CD8-positive, alpha-beta memory T cell (primary cell): ENCODE measurements at places on chromosomes 5 and 9. TPM values are rescaled to one million over a fixed set of nuclear protein-coding genes. Genes with fewer than 3 reads are reported as not detected.

DNA sequence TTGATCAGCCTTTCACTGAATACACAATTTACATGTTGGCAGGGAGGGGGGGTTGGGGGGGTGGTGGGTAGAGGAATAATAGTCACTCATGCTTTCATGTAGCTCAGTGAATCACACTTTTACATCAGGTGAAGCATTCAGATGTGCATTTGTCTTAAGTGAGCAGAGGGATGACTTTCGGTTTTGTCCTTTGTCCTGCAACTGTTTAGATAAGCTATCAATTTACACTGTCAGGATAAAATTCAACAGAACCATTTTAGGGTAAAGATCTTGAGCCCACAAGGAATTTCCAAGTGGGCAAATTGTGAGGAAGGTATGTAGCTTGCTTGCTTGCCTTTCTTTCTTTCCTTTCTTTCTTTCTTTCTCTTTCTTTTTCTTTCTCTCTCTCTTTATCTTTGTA, 576.2 kb downstream of the MTRR start:
- no peaks in the 10 kb centered on the region for H3K27me3 ChIP-seq
- DNase-seq = no peak
- no peaks in the 10 kb centered on the region for H3K36me3 ChIP-seq
- H3K27ac ChIP-seq = no peak overlapping the region

DNA sequence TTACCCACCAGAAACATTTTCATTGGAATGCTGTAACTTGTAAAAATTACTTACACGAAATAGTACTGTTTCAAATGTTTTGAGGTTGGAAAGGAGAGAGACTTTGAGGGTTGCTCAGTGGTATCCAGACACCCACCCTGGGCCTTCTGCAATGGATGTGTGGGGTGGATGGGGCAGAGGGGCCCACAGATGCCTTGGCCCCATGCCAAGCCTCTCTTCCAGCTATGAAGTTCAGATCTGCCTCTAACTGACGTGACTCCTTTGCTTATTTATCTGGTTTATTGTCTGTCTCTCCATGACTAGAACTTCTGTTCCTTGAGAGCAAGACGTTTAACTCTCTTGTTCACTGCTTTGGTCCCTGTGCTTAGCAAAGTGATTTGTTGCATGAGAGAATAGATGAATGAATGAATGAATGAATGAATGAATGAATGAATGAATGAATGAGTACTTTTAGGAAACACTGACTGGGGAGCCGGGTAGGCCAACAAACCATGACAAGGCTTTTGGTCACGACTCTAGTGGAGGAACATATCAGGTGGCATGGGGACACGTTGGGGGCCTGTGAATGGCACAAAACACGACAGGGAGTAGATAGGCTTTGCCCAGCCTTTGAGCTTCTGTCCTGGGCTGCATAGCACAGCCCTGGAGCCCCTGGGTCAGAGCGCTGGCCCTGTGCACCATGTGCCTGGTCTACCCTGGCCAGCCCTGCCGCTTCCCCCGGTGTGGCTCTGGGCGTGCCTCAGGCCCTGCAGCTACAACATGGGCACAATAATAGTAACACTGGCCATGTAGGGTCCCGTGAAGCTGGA, 31.8 kb downstream of the AK8 start:
- H3K4me3 ChIP-seq = no peak overlapping the region
- DNase-seq = no peak
- H3K36me3 ChIP-seq = no peaks in the 10 kb centered on the region
- H3K4me1 ChIP-seq = no peaks in the 10 kb centered on the region
- no peaks in the 10 kb centered on the region for H3K27me3 ChIP-seq

GRCh38 chr5:117881426-117882230, 1106.7 kb downstream of the DTWD2 start:
- H3K27me3 ChIP-seq = no peaks in the 10 kb centered on the region
- no peak overlapping the region for H3K27ac ChIP-seq
- no peak for DNase-seq
- H3K36me3 ChIP-seq = no peaks in the 10 kb centered on the region
- H3K4me1 ChIP-seq = no peaks in the 10 kb centered on the region

- no peak for DNase-seq
- H3K4me1 ChIP-seq = no peaks in the 10 kb centered on the region
- H3K27me3 ChIP-seq = no peaks in the 10 kb centered on the region
- H3K27ac ChIP-seq = no peak overlapping the region
- no peaks in the 10 kb centered on the region for H3K36me3 ChIP-seq
These were observed 45.0 kb downstream of the COL23A1 start for GRCh38 chr5:178545176-178545575.

GRCh38 chr5:139772089-139772791, 23.4 kb upstream of the PSD2 start:
- H3K27ac ChIP-seq = no peak overlapping the region
- peaks cover 4% of the 10 kb centered on the region for H3K4me1 ChIP-seq
- no peak overlapping the region for H3K4me3 ChIP-seq
- H3K27me3 ChIP-seq = no peaks in the 10 kb centered on the region
- no peak for DNase-seq
- no peaks in the 10 kb centered on the region for H3K36me3 ChIP-seq

- no peak overlapping the region for H3K27ac ChIP-seq
- no peak overlapping the region for H3K4me3 ChIP-seq
- no peaks in the 10 kb centered on the region for H3K27me3 ChIP-seq
- DNase-seq = no peak
- peaks cover 60% of the 10 kb centered on the region for H3K4me1 ChIP-seq
- peaks cover 74% of the 10 kb centered on the region for H3K36me3 ChIP-seq
These were observed 10.4 kb upstream of the DPM2 start for GRCh38 chr9:127947841-127948710.

DNA sequence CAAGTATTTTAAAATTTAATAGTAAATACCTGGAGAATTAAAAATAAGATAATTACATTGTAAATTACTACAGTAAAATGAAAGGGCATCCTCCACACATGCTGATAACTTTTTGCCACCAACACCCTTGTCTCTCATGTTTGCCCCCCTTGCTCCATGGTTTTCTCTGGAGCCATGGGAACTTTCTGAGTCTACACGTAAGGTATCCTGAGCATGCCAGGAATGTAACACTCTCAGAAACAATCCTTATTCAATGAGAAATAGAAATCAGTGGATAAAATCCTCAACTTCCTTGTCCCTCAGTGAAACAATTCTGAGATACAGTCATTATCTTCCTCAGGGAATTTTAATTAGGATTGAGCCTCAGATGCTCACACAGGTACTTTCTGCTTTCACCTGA, 108.9 kb downstream of the IZUMO3 start:
- no peaks in the 10 kb centered on the region for H3K4me1 ChIP-seq
- H3K36me3 ChIP-seq = no peaks in the 10 kb centered on the region
- no peak overlapping the region for H3K27ac ChIP-seq
- DNase-seq = no peak

DNA sequence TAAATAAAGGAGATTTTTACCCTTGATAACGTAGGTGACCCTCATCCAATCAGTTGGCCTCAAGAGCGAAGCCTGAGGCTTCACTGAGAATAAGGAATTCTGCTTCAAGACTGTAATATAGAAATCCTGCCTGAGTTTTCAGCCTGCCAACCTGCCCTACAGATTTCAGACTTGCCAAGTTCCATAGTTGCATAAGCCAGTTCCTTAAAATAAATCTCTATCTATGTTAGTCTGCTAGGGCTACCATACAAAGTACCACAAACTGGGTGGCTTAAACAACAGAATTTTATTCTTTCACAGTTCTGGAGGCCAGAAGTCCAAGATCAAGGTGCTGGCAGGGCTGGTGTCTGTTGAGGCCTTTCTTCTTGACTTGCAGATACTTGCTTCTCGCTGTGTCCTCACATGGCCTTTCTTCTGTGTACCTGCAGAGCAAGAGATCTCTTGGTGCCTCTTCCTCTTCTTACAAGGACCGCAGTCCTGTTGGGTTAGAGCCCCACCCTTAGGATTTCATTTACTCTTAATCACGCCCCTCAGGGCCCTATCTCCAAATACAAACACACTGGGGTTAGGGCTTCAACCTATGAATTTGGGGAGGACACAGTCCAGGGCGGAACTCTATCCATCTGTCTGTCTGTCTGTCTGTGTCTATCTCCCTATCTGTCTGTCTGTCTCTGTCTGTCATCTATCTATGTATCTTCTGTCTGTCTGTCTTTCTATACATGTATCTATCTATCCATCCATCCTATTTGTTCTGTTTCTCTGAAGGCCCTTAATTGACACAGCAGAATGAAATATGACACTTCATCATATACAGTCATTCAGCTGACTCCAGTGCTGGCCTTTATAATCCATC, 17.0 kb upstream of the CMBL start:
- no peaks in the 10 kb centered on the region for H3K36me3 ChIP-seq
- no peak for DNase-seq
- H3K27ac ChIP-seq = no peak overlapping the region
- no peaks in the 10 kb centered on the region for H3K27me3 ChIP-seq
- H3K4me3 ChIP-seq = no peak overlapping the region

DNA sequence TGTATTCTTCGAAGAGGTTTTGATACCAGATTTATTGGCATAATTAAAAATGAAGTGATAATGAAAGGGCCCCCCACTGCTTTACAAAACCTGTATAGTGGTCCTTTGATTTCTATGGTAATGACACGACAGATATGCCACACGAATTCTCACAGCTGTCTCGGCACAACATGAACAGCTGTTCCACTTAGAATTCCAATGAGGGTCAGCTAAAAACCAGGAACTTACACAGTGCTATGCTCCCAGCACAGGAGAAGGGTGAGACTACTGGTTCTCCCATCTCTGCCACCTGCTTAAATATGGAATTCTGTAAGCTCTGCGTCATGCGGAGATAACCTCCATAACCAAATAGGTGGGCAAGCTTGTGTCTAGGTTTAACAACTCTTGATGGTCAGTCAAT, 183.0 kb upstream of the EFNA5 start:
- no peaks in the 10 kb centered on the region for H3K36me3 ChIP-seq
- DNase-seq = no peak
- no peaks in the 10 kb centered on the region for H3K4me1 ChIP-seq
- no peaks in the 10 kb centered on the region for H3K27me3 ChIP-seq

DNA sequence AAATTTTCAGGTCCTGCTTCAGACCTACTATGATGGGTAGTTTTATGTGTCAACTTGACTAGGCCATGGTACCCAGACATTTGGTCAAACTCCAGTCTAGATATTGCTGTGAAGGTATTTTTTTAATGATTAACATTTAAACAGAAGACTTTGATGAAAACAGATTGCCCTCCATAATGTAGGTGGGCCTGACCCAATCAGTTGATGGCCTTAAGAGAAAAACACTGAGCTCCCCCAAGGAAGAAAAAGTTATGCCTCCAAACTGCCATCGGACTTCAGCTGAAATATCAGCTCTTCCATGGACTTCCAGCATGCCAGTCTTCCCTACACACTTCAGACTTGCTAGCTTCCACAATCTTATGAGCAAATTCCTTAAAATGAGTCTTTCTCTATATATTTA, 67.3 kb upstream of the TYRP1 start:
- H3K27ac ChIP-seq = no peak overlapping the region
- DNase-seq = no peak
- H3K4me1 ChIP-seq = no peaks in the 10 kb centered on the region
- no peaks in the 10 kb centered on the region for H3K36me3 ChIP-seq
- H3K27me3 ChIP-seq = no peaks in the 10 kb centered on the region
- H3K4me3 ChIP-seq = no peak overlapping the region

DNA sequence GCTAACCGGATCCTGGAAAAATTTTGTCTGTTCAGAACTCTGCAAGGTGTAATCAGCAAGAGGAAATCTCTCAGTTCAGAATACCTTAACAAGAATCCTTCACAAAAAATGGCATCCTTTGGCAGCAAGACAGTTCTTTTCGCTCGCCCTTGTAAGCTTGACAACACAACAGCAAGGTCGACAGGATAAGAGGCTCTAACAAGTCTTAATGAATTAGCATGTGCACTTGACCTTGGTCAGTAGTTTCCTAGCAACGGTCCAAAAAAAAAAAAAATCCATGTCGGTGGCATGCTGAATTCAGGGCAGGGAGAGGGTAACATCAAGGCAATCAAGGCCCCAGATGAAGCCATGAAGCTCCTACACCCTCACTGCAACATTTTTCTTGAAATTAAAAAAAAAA, 172.8 kb downstream of the APBA1 start:
- no peak overlapping the region for H3K4me3 ChIP-seq
- H3K27ac ChIP-seq = no peak overlapping the region
- H3K4me1 ChIP-seq = no peaks in the 10 kb centered on the region
- no peaks in the 10 kb centered on the region for H3K36me3 ChIP-seq

- no peaks in the 10 kb centered on the region for H3K36me3 ChIP-seq
- no peak overlapping the region for H3K27ac ChIP-seq
- no peak for DNase-seq
- H3K4me3 ChIP-seq = no peak overlapping the region
- peaks cover 4% of the 10 kb centered on the region for H3K4me1 ChIP-seq
These were observed 300.8 kb upstream of the MSX2 start for GRCh38 chr5:174423558-174423957.

DNA sequence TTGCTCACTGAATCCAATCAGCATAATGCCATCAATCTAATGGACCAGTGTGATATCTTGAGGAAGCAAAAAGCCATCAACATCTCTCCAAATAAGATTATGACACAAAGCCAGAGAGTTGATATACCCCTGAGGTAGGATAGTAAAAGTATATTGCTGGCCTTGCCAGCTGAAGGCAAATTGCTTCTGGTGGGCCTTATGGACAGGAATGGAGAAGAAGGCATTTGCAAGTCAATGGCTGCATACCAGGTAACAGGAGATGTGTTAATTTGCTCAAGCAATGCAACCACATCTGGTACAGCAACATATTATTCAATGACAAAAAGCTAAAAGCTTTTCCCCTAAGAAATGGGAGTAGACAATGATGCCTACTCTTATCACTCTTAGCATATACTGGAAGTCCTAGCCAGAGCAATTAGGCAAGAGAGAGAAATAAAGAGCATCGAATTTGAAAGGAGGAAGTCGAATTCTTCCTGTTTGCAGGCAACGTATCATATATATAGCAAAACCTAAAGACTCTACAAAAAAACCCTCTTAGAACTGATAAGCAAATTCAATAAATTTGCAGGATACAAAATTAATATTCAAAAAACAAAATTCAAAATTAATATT, 216.1 kb upstream of the RASA1 start:
- no peak overlapping the region for H3K4me3 ChIP-seq
- no peaks in the 10 kb centered on the region for H3K36me3 ChIP-seq
- no peaks in the 10 kb centered on the region for H3K27me3 ChIP-seq
- no peak for DNase-seq
- no peak overlapping the region for H3K27ac ChIP-seq

TMC1 gene
- not detected for total RNA-seq

VAV2 gene
- 7.6 TPM for total RNA-seq

TMEM161B gene
- 20.5 TPM for total RNA-seq

THBS4 gene
- 0.55 TPM for total RNA-seq

NR4A3 gene
- total RNA-seq = 37.7 TPM

EIF4EBP3 gene
- 11.9 TPM for total RNA-seq

DBH gene
- not detected for total RNA-seq

PCDHB7 gene
- not detected for total RNA-seq

PRRT1B gene
- not detected for total RNA-seq

PCDHGA9 gene
- not detected for total RNA-seq
